ENCODE measurements at places on chromosomes 12 and 14.

DNA sequence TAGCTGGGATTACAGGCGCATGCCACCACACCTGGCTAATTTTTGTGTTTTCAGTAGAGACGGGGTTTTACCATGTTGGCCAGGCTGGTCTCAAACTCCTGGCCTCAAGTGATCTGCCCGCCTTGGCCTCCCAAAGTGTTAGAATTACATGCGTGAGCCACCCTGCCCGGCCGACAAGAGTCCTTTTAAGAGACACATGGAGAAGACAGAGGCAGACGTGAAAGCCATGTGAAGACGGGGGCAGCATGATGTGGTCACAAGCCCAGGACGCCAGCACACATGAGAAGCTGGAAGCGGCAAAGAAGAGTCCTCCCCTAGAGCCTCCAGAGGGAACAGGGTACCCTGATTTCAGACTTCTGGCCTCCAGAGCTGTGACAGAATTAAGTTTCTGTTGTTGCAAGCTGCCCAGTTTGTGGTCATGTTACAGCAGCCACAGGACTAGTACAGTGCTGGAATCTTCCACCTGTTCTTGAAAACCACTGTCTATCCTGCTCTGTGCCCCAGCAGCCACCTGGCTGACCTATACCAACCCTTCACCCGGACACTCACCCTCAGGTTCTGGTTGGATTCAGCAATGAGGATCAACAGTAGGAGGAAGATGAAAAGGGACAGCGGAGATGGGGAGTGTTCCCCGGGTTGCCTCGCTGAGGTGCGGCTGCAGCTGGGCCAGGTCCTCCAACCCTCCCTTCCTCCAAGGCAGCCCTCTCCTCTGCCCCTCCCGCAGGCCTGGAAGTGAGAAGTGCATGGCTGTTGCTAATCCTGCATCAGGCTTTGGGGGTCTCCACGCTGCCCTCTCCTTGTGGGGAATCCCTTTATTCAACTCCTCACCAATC lies 16.9 kb downstream of the VPS37B start:
- no peak for DNase-seq

GRCh38 chr14:49114161-49114893 lies 471.9 kb downstream of the RPS29 start:
- DNase-seq: no peak

- peak; percentile 72 for DNase-seq
Observed at GRCh38 chr14:103886304-103887169, 39.2 kb upstream of the PPP1R13B start.

DNA sequence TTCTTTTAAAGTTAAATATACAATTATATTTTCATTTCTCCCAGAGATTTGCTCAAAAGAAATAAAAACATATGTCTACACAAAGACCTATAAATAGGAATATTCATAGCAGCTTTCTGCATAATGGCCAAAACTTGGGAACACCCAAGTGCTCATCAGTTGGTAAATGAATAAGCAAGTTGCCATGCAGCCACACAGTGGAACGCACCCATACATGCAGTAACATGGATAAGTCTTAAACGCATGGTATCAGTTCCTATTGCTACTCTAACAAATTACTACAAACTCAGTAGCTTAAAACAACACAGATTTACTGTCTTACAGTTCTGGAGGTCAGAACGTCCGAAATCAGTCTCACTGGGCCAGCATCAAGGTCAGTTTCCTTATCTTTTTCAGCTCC lies 78.5 kb downstream of the DPF3 start:
- DNase-seq: no peak

GRCh38 chr12:107634530-107634929 lies 51.1 kb upstream of the PWP1 start:
- no peak for DNase-seq

DNA sequence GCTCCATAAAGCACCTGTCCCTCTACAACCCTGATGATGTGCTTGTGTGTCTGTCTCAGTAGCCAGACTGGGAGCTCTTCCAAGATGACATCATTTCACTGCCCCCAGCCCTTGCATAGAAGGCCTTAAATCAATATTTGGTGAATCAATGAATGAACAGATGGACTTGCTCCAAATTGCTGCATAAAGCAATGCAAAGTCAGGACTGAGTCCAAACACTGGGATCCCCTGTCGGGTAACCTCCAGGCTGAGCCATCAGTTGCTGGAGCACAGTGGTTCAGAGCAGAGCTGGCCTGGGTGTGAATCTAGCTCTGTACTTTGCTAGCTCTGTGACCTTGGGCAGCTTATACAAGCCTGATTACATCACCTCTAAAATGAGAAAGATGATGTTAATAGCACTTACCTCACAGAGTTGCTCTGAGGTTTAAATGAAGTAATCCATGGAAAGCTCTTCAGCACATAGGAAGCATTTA lies 120.3 kb upstream of the VASH1 start:
- no peak for DNase-seq

DNA sequence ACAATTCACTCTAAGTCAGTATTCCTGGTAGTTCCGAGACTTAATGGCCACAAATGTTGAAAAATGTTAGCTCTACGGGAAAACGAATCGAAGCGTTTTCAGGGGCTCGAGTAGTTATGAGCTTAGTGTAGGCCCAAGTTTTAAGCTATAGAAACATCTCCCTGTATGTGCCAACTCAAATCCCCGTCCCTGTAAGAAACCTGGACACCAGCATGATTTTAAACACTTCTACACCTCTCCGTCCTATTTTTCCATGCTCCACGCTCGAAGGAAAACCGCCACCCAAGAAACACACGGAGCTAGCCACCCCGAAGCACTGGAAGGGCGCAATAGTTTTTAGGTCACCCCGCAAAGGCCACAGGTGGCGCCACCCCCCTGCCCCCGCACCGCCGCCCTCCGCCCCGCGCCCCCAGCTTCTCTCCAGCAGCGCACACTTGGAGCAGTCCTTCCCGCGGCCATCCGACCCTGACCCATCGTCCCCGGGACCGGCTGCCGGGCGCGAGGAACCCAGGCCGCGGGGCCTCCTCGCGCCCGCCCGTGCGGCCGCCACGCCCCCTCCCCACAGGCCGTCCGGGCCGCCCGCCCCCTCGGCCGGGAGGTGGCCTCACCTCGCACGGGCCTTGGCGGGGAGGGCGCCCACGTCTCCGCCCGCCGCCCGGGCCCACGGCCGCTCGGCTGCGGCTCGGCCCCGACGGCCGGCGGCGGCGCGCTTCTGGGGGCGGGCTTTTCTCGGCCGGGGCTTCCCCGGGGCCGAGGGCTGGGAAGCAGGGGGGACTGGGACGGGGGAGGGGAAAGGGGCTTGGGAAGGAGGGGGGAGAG lies 522 bp downstream of the R3HDM2 start:
- DNase-seq: no peak

GRCh38 chr14:68349900-68350629 lies 442.8 kb downstream of the ZFP36L1 start:
- DNase-seq: no peak

GRCh38 chr14:80364274-80364673 lies 153.0 kb upstream of the DIO2 start:
- peak; percentile 43 for DNase-seq

DNA sequence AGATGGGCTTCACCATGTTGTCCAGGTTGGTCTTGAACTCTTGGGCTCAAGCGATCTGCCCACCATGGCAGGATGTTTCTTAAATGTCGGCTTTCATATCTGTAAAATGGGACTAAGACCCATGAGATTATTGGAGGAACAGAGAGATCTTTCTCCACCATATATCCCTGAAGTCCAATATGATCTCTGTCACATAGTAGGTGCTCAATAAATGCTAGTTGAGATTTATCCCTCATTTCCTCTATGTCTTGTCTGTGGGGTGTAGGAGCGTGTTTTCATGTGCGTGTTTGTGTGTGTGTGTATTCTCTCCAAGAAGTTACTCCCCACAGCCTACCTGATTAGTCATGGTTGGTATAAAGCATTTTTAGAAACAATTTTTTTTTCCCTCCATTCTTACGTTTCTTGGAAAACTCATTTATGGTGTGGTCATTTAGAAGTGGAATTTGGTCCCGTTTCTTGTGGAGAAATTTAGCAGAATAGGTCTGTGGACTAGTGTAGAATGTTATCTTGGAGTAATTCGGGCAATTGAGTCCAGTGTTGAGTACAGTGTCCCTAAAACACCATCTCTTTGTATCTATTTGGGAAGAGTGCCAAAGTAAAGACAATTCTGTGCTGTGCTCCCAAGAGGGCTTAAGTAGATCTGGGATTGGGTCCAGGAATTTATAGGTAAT lies 4.3 kb downstream of the STRAP start:
- DNase-seq: no peak

GRCh38 chr12:111276146-111276545 lies 92.7 kb downstream of the PHETA1 start:
- DNase-seq: no peak

DNA sequence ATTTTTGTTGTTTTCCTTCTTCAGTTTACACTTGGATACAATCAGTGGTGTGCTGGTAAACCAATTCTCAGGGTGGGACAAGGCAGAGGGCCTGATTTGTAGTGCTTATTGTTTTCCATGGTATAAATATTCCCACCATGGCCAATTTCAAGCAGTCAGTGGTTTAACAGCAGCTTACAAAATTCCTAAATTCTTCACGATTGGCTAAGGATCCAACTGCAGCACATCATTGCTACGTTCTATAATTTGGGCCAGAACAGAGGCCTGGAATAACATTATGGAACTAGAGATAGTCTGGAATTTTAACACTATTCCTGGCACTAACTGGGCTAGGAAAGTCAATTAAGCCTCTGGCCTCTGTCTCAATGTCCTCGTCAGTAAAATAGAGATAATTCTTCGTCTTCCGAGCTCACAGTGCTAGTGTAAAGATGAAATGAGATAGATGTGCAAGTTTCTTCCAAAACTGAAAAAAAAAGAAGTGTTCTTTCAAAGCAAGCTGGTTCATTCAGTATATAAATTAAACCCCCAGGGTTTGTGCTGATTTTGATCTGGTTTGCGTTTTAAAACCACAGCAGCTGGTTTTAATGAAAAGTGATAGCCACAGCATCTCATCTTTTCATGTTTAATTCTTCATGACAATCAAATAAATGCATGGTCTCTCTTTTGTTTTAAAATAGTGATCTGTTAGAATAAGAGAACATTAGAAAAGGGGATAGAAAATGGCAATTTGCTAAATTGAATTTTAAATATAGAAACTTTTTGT lies 104.1 kb downstream of the EPS8 start:
- DNase-seq: no peak

- no peak for DNase-seq
Observed at GRCh38 chr12:103279444-103279843, 216.3 kb downstream of the C12orf42 start.

DNA sequence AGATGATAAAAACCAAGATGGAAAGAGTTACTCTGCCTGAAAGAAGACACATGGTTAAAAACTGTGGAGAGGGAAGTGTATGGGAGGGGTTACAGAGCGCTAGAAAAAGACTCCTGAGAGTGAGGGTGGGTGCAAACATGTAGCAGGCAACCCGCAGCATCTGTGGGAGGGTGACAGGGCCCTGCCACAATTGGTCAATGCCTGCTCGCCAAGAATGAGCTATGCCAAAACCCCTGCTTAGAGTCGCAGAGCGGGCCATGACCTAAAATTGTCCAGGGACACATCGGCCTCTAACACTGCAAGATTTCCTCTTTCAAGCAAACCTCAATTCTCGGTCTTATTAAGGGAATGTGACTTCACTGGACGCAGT lies 700 bp downstream of the PRKAG1 start:
- DNase-seq: no peak

DNA sequence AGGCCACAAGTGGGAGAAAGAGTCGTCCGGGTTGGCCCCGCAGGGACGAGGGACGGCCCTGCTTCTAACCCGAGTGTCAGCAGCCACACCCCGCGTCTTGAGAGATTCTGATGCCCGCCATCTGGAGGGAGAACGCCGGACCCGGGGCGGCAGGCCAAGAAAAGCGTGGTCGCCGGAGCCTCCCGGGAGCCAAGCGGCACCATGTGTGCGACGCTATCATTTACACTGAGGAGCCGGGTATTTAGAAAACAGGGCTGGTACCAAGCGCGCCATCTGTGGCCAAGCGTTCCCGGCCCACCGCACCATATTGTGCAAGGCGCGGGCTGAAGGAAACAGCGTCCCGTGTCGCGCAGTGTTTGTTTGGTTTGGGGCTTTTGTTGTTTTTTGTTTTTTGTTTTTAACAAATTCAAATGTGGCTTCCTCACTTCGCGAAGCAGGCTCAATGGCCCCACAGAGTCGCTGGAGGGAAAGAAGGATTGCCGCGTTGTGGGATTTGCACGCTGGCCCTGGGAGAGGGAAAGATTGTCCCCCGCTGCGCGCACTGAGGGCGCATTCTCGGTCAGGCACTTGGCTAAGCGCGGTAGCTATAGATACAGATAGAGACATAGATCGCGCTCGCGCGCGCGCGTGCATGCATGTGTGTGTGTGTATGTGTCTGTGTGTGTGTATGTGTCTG lies 153.8 kb downstream of the BCL11B start:
- DNase-seq: no peak

- DNase-seq: no peak
Observed at GRCh38 chr14:24673059-24673458, 39.1 kb upstream of the GZMB start.

DNA sequence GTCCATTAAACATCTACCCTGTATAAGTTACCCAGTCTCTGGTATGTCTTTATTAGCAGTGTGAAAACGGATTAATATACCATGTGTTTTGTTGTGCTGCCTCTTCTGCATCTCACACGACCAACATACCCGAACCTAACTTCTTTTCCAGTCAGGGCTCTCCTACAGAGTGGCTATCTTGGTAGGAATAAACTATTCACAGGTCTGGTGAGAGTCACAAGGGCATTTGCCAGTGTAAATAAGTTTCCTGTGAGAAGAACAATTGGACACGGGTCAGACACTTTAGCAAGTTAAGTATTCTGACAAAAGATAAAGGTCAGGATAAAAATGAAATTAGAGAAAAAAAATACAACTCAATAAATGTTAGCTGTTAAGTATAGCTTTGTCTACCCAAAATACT lies 60.9 kb downstream of the MYF5 start:
- DNase-seq: no peak

DNA sequence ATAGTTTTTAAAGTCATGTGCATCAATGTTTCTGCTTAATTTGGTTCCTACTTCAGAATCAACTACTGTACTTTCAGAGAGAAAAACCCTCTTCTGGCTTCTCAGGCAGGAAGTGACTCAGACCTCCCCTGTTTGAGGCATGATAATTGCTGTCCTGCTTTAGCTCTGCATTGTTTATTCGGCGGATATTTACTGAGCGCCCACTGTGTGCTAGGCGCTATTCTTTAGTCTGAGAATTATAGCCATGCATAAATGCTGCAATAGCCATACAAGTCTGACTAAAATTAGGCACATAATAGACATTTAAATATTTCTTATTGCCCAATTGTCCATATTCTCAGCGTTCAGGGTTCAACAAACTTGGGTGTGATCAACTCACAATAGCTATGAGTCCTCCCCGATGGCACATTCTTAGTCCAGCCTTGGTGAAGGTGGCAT lies 6.1 kb upstream of the AMIGO2 start:
- no peak for DNase-seq

DNA sequence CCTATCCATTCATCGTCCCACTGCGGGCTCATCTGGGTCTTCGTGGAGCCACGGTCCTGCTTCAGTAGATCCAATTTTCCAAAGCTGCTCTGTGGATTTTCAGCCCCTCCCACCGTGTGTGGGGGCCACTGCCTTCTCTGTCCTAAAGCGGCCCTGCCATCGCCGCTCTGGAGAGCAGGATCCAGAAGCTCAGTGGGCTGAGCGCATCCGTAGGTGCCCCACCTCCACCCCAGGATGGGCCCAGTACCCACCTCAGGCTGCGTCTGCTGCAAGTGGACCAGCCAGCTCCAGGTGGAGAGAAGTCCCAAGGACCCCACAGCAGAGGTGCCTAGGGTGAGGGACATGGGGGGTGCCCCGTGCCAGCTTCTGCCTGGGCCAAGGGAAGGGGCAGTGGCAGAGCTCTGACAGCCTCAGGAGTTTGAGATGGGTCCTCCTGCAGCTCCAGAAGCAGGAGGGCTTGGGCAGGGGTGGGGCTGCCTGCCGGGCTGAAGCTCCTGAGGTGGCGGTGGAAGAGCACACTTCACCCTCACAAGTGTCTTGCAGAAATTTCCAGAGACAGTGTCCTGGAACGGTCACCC lies 148.1 kb upstream of the C14orf180 start:
- no peak for DNase-seq

Data from neural progenitor cell (in vitro differentiated cells).